Gastrocnemius medialis (tissue), 4 donors: ENCODE measurements at places on chromosomes 11 and 22. TPM values are rescaled to one million over a fixed set of nuclear protein-coding genes. Genes with fewer than 3 reads are reported as not detected.

DNA sequence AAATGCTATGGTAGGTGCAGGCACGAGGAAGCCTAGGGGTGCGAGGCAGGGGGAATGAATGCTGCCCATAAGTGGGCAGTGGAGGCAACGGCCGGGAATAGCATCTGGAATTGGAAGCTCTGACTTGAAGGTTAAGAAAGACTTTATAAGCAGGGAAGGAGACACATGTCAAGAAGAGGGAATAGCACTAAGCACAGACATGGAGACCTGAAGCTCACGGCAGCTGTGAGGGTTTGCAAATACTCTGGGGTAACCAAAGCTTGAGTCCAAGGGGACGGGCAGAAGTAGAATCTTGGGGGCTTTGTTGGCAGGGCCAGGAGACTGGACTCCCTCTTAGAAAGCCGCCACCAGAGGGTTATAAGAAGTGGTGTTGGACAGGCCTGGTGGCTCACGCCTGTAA is 112.6 kb downstream of the CEP164 start:
- DNase-seq, result no peak

- DNase-seq, result no peak
Observed at GRCh38 chr11:121393855-121394254, 58.3 kb upstream of the SORL1 start.

Gene FOLR2
- total RNA-seq, result 14.3 TPM

Gene SUSD2
- total RNA-seq, result 1.9 TPM

Gene OR4D5
- total RNA-seq, result not detected
